ENCODE measurements at places on chromosomes 7 and 10.

GRCh38 chr7:135901585-135902540 lies 75.3 kb downstream of the MTPN start:
- no peak for DNase-seq

DNA sequence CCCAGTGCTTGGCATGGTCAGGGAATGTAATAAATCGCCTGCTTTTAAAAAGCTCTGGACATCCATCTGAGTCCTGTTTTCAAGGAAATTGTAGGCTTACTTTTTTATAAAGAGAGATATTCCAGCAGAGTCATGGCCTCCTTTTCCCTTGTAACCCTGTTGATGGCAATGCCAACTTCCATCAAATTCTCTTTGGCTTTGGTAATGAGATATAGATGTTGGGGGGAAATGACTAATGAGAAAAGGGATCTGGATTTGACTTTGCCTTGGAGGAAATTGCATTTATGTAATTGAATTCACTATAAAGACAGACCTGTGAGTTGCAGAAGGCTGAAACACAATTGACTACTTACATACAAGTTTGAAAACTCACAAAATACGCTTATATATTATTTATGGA lies 347.5 kb downstream of the GPR158 start:
- no peak for DNase-seq

DNA sequence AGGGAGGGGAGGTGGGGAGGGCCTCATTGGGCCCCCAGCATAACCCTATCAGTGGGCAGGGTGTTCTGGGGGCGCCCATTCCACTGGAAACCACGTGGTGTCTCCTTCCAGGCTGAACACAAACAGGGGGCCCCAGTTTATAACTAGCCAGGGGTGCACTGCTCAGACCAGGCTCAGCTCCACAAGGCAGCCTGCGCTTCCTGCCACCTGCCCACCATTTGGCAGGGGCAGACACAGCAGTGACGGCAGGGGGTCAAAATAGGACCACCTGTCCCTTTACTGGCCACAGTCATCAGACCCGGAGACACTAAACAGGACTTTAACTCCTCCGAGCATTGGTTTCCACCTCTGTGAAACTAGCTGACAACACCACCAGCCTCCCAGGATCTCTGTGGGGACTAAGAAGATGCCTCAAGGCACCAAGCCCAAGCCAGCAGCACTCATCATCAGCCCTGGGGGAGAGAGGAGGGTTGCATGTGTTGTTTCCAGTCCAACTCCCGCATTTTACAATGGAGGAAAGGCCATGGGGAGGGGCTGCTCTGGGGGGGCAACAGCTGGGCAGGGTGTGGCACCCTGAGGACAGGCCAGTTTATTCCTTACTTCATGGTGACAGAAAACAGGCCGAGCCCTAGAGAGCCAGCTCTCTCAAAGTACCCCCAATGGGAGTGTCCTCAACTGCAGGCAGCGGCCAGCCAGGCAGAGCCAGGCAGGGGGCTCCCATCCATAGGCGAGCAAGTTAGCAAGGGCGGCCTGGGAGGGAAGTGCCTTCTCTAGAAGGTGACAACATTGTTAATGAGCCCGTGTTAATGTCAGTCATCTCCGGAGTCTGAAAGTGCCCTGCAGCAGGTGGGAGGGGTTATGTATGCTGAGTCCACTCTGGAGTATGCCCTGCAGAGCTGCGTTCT lies 127.6 kb downstream of the TNS3 start:
- DNase-seq: no peak

DNA sequence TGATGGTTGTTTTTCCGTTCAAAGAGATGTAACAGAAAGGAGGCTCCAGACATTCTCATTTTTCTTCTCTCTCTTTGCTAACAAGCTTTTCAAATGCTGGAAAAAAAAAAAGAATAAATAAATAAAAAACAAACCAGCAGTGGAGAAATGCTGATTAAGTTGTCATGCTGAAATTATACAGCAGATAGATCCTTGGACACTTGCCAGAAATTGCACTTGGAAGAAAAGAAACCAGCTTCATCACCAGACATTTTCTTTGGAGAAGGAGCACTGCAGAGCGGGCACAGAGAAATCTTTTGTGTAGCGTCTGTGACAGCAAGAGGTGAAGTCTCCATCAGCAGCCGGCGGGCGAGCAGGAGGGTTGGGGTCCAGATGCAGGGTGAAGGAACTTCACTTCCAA lies 55.8 kb downstream of the CLRN3 start:
- DNase-seq: no peak

DNA sequence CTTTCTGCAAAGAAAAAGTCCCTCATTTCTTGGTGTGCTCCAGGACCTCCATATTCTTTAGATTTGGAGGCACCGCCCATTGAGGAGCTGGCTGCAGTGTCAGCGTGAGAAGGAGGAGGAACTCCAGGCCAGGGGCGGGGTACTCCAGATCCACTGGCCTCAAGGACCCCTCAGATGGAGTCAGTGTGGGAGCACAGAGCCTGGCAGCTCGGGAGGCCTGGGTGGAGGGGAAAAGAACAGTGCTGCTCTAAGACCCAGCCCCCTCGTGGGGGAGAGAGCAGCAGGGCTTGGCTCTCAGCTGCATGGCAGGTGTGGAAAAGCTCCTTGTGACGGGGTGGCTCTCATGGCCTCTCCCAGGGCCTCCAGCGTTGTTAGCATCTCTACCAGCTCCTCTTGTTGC lies 70.5 kb downstream of the ITGB1 start:
- no peak for DNase-seq

- no peak for DNase-seq
These were observed 322.2 kb downstream of the FGFR2 start for GRCh38 chr10:121276046-121276445.

DNA sequence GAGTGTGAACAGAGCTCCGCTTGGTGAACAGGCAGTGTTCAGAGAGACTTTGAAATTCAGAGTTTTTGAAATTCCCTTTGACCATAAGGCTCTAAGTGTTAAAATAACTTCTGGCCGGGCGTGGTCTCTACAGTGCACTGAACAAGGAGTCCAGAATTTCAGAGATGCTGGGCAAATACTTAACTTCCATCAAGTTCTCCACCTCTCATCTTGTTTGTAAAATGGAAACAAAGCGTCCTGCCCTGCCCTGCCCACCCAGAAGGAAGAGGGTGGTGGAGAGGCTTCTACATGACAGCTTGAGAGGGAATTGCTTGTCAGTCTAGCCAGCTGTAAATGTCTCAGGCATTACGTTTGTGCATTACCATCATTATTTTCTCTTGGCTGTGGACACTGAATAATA lies 102.6 kb downstream of the RGS10 start:
- DNase-seq: no peak

DNA sequence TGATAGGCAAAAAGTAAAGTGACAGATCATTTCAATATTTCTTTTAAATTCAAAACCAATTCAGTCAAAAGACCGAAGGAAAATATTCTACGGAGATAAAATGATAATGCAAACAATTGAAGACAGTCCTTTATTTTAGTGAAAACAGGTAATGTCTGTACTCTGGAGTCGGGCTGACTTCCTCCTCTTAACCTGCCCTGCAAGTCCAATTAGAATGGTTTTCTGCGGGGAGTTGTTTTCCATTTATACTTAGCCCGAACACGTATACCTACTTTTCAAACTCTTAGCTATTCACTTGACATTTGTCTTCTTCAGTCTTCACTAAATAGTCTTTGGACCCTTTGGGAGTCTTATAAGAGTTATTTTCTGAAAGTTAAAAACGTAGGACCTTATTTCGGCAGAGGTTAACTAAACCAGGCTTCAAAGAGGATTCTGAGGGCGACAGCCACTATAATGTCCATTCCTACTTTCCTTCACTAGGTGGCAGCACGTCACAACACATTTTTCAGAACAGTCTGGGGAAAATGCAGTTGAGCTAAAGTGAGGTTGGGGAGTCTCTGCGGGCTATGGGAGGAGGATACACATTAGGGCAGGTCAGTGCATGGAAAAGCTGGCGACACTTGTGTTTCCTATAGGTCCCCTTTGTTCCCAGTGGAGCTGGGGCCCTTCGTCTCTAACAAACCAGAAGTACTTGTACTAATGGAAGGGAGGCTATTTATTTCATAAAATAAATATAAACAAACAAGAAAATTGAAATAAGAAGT lies 472.0 kb downstream of the KCNMA1 start:
- DNase-seq: peak; percentile 67

- DNase-seq: no peak
These were observed 52.0 kb downstream of the REEP3 start for GRCh38 chr10:63573068-63573697.

- no peak for DNase-seq
These were observed 95.0 kb downstream of the MKI67 start for GRCh38 chr10:128031216-128031615.

DNA sequence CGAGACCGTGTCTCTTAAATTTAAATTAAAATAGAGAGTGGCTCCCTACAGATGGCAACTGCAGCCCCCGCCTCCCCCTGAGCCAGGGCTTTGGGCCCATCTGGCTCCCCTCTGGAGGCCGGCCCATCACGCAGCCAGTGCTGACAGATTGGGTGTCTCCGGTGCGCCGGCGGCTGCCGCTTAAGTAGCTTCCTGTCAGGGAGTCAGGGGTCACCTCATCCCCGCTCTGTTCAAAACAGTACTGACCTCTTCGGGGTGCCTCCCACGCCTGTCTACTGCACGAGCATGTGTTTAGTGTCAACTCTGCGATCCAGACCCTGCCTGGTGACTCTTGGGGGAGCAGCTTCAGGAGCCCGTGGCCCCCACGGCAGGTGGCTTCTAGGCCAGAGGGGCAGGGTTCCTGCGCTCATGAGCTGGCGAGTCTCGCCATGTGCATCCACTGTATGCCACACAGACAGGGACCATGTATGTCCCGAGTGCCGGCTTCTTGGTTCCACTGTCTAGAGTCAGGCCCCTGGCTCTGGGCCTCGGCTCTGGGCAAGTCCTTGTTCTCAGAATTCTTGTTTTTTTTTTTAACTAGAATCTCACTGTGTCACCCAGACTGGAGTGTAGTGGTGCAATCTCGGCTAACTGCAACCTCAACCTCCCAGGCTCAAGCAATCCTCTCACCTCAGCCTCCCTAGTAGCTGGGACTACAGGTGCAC lies 36.1 kb downstream of the KCTD7 start:
- no peak for DNase-seq

- no peak for DNase-seq
These were observed 237.4 kb downstream of the OTUD1 start for GRCh38 chr10:23676296-23676695.

GRCh38 chr7:19351341-19352304 lies 206.4 kb upstream of the FERD3L start:
- no peak for DNase-seq

DNA sequence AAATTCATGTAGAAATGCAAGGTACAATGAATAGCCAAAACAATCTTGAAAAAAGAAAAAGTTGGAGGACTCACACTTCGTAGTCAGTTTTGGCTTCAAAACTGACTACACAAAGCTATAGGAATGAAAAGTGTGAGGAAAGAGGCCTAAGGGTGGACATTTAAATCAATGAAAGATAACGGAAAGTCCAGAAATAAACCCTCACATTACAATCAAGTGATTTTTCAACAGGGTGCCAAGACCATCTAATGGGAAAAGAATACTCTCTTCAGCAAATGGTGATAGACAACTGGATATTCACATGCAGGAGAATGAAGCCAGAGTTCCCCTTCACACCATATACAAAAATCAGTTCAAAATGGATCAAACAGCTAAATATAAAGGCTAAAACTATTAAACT lies 106.8 kb downstream of the SRPK2 start:
- no peak for DNase-seq

DNA sequence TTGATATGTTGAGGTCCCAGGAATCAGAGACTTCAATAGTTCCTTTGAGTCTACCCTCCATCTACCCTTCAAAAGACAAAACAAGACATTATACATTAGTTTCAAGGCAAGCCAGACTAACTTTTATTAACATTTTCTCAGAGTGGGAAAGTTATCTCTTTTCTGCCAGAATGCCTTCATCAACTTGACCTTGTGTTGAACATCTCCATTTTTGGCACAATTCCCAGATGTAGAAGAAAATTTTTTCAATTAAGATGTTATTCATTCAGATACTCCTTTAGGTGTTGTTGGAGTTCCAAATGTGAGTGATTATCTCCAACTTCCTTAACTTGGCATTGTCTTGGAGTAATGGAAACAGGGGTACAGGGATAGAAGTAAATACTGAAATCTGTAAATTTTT lies 59.1 kb downstream of the NRF1 start:
- DNase-seq: no peak

- DNase-seq: no peak
These were observed 45.7 kb downstream of the IKZF1 start for GRCh38 chr7:50349963-50350944.

DNA sequence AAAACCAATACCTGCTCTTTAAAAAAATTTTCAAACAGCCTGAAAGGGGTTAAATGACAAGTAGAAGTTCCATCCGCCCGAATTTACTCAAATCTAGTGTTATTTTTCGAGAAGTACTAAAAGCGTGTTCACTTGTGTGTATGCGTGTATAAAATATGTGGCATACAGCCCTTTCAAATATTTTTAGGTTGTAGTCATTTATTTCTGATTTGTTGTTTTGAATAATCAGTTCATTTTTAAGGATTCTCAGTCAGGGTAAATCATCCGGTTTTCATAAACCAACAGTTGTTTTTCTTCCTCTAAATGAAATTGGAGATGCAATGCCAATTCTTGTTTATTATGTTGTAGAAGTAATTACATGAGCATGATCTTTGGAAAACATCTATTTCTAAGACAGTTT lies 6.9 kb upstream of the SUN1 start:
- no peak for DNase-seq

GRCh38 chr10:44774676-44775401 lies 136.3 kb upstream of the TMEM72 start:
- DNase-seq: no peak

DNA sequence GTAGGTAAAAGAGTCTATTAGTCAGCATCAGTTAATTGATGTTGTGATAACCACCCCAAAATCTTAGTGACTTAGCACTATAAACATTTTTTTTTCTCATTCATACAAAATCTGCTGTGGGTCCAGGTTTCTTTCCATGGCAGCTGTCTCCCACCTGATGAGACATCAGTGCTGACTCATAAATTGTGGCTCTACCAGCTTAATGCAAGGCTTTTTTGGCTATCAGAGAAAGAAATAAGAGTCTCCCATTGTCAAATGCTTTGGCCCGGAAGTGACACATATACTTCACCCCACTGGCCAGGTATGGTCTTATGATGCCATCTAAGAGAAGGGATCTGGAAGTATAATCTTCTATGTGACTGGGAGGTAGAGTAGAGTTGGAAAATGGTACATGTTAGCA lies 14.5 kb downstream of the DNAJB9 start:
- DNase-seq: no peak

GRCh38 chr7:80847895-80848294 lies 71.0 kb downstream of the SEMA3C start:
- DNase-seq: no peak

DNA sequence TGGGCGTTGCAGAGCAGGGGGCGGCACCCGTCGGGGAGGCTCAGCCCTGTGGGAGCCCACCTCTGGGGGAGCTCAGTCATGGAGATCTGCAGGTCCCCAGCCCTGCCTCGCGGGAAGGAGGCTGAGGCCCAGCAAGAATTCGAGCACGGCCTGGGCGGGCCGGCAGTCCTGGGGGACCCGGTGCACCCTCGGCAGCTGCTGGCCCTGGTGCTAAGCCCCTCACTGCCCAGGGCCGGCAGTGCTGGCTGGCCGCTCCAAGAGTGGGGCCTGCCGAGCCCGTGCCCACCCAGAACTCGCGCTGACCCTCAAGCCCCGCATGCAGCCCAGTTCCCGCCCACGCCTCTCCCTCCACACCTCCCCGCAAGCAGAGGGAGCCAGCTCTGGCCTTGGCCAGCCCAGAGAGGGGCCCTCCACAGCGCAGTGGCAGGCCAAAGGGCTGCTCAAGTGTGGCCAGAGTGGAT lies 76.2 kb downstream of the TMEM26 start:
- no peak for DNase-seq
